Cardiac septum (tissue), 1 donor: ENCODE measurements at places on chromosomes 1 and 21.

DNA sequence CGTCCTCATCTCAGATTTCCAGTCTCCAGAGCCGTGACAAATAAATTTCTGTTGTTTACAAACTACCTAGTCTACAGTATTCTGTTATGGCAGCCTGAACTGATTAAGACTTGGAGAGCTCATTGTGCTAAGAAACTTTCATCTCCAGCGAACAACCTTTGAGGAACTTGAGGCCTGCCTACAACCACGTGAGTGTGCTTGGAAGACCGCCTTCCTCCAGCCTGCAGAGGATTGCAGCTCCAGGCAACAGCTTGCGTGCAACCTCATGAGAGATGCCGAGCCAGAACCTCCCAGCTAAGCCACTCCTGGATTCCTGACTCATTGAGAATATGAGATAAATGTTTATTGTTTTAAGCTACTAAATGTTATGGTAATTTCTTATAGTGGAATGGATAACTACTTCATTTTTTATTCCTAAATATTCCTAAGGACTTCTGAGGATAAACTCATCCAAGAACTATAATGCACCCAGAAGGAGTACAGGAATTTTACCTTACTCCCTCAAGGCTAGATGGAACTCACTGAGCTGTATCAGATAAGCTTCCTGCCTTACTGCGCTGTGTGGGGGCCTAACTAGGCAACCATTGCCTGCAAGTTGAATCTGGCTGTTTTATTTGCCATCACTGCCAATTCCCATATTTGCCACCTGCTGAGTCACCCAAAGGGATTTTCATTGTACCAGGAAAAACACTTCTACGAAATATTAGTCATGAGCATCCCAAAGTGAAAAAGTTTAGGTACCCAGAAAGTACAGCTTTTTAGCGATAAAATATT, 17.6 kb downstream of the FAM177B start:
- no peak for DNase-seq

GRCh38 chr1:41580021-41580420, 95.5 kb upstream of the EDN2 start:
- no peak for DNase-seq

DNA sequence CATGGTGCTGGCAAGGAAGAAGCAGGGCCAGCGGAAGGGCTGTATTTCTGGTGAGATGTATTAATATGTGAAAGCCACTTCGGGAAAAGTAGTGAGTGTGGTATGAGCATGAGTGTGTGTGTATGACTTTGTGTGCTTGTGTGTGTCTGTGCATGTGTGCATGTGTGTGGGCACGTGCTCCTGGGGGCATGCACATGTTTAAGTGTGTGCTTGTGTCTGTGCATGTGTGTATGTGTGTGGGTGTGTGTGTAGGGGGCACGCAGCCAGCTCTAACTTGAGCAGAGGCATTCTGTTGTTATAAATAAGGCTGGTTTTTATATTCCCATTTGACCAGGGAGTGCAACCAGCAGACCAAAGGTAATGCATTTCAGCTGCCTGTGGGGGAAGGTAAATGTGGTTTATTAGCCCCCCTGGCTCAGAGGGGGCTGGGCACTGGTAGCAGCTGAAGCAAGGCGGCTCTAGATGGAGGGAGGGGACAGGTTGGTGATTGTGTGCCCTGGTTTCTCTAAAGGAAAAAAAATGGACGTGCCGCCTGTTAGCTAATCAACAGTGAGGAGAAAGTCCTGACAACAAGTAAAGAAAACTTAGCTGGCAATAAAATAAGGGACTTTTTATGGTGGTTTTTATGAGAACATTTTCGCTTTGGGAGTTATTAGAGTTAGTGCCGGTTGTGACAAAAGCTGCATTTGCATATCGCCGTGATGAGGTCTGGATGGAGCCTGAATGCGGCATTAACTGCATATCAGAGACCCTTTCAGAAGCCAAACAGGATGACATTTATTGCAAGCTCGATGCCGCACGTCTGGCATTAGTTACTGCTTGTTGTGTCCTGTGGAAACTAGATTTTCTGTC, 180.1 kb downstream of the CAMTA1 start:
- DNase-seq = no peak

DNA sequence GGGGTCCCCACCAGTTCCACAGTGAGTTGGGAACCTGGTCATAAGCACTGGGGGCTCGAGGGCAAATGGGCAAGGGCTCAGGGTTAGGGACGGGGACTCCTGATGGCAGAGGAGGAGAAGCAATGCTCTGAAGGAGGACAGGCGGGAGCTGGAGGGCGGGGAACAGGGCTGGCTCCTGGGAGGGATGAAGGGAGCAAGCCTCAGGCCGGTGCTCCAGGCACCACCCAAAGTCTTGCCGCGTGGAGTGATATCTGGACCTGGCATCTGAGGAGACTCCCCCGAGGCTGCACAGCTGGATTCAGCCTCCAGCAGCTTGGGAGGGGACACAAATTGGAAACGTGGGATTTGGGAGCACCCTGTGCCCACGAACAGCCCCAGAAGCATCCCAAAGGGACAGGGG, 11.0 kb downstream of the MEGF6 start:
- no peak for DNase-seq

- DNase-seq = no peak
Observed at GRCh38 chr1:88801575-88802208, 89.7 kb downstream of the GTF2B start.

DNA sequence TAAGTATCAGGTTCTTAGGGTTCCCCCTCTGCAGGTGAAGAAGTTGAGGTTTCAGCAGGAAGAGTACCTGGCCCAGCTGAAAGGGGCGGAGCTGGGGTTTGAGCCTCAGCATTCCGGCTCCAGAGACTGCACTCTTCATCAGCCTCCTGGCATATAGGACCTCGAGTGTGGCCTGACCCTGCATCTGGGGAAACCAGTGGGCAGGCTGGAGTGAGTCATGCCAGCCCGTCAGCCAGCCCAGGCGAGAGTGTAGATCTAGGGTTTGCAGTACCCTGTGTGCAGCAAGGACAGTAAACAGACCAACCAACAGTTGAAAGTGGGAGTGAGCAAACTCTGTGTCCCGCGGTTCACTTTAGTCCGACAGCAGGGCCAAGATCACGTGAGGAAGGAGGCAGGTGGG, 14.1 kb downstream of the MFSD2A start:
- no peak for DNase-seq

- no peak for DNase-seq
Observed at GRCh38 chr1:229495782-229496181, 12.4 kb downstream of the NUP133 start.
